ENCODE measurements at places on chromosomes 6 and 20.

DNA sequence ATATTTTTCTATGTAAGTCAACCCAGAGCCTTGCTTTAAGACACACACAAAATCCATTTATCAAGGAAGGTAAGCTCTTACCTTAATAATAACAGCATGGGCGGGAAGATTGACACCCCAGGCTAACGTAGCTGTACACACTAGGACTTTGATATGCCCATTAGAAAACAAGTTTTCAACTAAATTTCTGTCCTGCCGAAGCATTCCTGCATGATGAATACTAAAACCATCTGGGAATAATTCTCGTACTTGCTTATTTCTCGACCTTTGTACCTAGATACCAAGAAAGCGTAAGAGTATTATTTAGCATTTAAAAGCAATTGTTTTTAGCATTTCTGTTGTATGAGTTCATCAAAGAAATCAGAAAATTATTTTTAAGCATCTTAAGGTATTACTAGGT lies 197.5 kb upstream of the SIM1 start:
- no peak for DNase-seq

- no peak for DNase-seq
Measured at GRCh38 chr6:88661136-88661535, 302.3 kb downstream of the RNGTT start.

DNA sequence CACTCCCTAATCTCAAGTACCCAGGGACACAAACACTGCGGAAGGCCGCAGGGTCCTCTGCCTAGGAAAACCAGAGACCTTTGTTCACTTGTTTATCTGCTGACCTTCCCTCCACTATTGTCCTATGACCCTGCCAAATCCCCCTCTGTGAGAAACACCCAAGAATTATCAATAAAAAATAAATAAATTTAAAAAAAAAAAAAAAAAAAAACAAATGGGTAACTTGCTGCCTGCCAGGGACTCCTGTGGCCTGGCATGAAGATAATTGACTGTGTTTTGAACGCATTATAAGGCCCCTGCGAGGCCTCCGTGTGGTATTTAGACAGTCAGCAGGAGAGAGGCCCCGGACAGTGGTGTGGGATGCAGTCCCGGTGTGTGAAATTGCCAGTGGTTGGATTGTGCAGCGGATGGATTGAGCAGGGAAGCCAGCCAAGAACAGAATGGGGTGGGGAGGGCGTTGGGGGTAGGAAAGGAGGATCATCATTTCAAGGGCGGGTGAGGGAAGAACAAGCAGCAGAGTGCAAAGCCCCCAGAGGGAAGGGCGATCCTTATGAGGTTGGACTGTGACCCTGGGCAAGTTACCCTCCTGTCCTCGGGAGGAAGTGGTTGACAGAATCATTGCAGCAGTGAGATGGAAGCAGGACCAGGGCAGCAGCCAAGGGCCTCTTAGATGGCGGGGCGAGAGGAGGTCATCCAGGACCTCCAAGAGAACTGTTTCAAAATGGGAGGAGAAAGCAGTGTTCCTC lies 43.3 kb downstream of the PPARD start:
- peak; percentile 69 for DNase-seq

GRCh38 chr6:68279793-68280557 lies 355.1 kb upstream of the ADGRB3 start:
- DNase-seq: no peak

- peak; percentile 32 for DNase-seq
Measured at GRCh38 chr6:169249057-169249456, 4.6 kb downstream of the THBS2 start.

DNA sequence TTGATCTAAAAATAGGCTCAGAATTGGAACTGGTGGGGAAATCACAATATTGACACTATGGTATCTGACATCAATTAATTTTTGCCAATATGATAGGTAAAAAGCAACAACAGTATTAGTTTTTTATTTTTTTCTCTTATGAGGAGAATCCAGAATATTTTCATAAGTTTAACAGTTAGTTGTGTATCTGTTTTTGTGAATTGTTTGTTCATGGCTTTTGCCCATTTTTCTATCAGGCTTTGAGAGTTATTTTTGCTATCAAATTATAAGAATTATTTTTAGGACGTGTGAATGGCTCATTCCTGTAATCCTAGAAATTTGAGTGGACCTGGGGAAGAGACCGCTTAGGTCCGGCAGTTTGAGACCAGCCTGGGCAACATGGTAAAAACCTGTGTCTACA lies 608.6 kb upstream of the ADGRB3 start:
- no peak for DNase-seq

- DNase-seq: no peak
Measured at GRCh38 chr6:160667639-160668481, 3.8 kb upstream of the LPA start.

DNA sequence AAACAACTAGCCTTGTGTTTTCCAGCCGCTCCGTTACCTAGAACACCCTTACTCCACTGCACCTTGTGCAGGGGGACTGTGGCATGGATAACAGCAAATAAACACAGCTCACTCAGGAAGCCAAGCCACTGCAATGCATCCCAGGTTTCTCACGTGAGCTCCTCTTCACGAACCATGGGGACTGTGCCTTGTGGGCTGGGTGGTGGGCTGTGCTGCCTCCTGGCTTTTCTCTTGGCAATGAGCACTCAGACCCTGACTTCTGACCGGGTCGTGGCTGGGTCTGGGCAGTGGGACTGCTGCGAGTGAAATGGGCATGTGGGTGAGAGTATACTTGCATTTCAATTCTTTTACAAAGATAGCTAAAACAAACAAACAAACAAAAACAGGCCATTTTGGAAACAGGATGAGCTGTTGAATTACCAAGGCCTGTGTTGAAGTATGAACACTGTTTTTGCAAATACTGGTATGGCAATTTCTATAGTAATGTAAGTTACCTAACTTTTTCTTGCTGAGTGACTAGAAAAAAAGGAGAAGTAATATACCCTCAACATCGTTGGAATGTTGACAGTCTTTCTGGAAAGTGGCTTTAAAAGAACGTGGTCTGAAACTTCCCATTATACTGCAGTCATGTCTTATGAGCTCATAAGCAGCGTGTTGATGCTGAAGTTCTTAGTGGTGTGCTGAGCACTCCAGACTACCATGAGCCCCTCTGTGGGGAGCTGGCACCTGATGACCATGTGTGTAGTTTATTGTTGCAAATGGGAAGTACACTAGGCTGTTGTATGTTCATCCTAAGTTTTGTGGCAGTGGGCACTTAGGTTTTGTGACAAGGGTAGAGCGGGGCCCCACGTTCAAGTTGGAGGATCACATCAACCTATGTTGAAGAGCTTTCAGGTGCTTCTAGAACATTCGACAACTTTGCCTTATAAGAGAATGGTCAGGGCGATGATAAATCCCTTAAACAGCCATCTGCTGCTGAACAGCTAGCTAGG lies 120.4 kb downstream of the ARMC2 start:
- no peak for DNase-seq

- DNase-seq: no peak
Measured at GRCh38 chr6:163983679-163984078, 569.2 kb downstream of the QKI start.

DNA sequence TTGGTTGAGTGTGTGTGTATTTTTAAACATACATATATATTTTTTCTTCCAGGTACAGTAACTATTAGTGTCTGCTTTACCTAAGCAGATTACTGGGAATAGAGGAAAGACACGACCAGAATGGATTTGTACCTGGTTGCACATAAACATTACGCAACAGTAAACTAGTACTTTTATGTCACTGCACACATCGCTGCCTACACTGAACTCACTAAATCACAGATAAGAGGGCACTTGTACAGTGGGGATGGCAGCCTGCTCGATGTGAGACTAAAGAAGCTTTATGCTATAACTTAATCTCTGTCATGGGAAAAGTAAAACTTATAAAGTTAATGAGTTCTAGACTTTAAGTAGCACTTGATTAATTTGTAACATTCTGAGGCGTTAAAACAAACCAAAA lies 89.5 kb upstream of the SIM1 start:
- no peak for DNase-seq

Measured in right forelimb (tissue), 1 donor.